ENCODE measurements at places on chromosomes 12 and 14.

DNA sequence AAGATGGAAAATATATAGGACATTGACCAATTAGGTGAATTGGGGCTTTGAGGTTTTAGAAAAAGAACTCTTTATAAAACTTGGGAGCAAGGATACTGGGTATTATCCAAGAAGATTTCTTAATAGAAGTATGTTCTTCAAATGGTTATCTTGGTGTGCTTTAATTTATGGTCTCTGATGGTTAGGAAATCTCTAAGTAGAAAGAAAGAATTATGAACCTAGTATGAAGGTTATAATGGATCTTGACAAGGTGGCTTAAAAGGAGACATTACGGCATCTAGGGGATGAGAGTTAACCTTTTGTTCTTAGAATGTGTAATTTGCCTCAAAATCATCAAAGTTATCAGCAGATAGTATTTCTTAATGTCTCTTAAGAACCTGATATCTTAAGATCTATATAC lies 210.4 kb upstream of the PRICKLE1 start:
- no peak for DNase-seq

DNA sequence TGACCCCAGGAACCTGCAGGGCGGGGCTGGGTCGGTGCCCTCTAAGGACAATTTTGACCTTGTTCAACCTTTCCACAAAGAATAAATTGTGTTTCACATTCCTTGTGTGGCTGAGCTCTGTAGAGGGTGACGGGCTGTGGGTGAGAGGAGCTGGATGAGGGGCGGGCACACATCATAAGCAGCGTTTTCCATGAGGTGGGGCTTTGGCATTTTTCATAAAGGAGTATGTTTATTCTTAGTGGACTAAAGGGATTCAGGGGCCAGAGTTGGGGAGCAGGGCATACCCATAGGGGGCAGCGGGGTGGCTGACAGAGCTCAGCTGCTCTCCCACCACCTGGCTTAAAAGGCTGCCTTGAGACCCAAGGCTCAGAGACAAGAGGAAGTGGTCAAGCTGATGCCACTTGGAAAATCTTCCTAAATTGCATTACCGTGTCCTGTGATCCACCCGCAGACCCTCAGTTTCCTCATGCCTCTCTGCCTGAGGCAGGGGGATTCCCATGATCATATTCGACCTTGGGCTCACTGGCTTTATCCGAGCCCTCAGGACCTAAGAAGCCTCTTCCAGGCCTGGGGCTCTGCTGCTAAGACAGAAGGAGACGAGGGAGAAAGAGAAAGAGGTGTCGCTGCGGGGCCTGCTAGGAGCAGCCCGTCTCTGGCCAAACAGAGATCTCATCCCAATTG lies 11.4 kb downstream of the MMP14 start:
- DNase-seq, result no peak

DNA sequence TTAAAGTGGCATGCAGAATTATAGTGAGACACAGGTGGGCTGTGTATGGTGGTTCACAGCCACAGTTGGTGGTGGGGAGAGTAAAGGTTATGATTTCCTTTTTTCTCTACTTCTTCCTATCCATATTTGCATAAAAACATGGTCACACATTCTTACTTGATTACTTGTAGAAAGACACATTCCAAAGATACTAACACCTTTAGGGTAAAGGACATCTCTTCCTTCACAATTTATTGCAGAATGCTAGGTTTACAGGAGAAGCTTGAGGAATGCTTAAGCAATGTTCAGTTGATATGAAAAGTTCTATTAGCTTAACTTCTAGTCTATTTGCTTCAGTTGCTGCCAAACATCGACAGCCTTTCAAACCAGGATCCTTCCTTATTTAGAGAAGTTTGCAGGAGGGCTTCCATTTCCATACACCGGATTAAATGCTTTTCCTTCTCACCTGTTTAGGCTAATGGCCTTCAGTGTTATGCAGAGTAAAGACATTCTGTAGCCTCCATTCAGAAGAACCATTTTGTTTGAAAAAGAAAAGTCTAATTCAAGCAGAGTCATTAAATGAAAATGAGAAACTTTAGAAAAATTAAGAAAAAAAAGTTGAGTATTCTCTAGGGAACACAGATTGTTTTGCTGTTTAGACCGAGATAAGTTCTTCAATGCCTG lies 2.6 kb upstream of the PHC1 start:
- DNase-seq, result no peak

GRCh38 chr12:69834147-69834546 lies 9.1 kb downstream of the MYRFL start:
- DNase-seq, result no peak

- no peak for DNase-seq
These were observed 881 bp downstream of the HSD17B6 start for GRCh38 chr12:56763753-56764657.

GRCh38 chr14:99753225-99754140 lies 39.7 kb upstream of the EML1 start:
- DNase-seq, result peak; percentile 54

- no peak for DNase-seq
These were observed 30.7 kb downstream of the PXN start for GRCh38 chr12:120234643-120235368.

- no peak for DNase-seq
These were observed 10.5 kb downstream of the GNPNAT1 start for GRCh38 chr14:52780893-52781292.

All from RWPE2 (cell line).